ENCODE measurements at places on chromosomes 2 and 18. TPM values are rescaled to one million over a fixed set of nuclear protein-coding genes. Genes with fewer than 3 reads are reported as not detected.

The LIPG gene
- total RNA-seq: 0.12 TPM

The PXDN gene
- 1.8 TPM for total RNA-seq

The GAREM2 gene
- 1.4 TPM for total RNA-seq

The ABCB11 gene
- not detected for total RNA-seq

The RNF149 gene
- total RNA-seq: 30.9 TPM

The PDE11A gene
- total RNA-seq: not detected

The EN1 gene
- not detected for total RNA-seq

The CTLA4 gene
- total RNA-seq: 254 TPM

The CLIP4 gene
- total RNA-seq: 25.2 TPM

The NBAS gene
- 45.9 TPM for total RNA-seq

The FTCDNL1 gene
- total RNA-seq: 1.3 TPM

The PRKAG3 gene
- not detected for total RNA-seq

The ASB18 gene
- not detected for total RNA-seq

DNA sequence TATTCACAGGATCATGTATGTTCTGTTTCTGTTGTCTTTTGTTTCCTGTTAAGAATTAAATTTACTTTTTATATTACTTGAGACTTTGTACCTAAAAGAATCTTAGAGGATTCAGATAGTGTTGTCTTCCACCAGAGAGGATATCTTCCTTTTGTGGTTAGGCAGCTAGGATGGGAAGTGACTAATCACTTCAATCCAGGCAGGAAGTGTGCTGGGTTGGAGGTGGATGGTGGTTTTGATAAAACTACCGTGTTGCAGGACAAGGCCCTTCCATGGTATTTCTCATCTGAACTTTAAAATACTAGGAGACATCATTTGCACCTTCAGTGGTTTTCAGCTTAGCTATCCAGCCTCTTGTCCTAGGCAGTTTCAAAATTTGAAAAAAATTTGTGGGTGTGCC lies 728.6 kb upstream of the CDH2 start:
- DNase-seq: no peak

- no peak for DNase-seq
Observed at GRCh38 chr2:123438251-123438650, 586.8 kb upstream of the CNTNAP5 start.

- no peak for DNase-seq
Observed at GRCh38 chr18:58721566-58722239, 50.4 kb downstream of the MALT1 start.

DNA sequence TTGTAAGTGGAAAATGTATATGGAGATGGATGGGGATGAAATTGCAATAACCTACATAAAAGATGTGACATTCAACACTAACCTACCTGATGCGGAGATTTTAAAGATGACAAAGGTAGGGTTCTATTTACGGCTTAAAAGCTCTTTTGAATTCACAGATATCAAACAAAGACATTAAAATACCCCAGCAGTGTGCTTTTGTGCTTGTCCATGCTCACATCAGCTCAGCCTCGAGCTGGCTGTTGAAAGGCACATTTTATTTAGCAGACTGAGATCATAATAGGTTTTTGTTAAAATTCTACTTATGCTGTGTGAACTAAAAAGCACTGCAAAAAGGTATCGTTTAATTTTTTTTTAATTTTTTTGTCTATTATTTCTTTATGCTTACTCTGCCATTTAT lies 96.0 kb upstream of the CDCA7 start:
- no peak for DNase-seq

- no peak for DNase-seq
Observed at GRCh38 chr2:55712477-55713060, 18.9 kb upstream of the PNPT1 start.

DNA sequence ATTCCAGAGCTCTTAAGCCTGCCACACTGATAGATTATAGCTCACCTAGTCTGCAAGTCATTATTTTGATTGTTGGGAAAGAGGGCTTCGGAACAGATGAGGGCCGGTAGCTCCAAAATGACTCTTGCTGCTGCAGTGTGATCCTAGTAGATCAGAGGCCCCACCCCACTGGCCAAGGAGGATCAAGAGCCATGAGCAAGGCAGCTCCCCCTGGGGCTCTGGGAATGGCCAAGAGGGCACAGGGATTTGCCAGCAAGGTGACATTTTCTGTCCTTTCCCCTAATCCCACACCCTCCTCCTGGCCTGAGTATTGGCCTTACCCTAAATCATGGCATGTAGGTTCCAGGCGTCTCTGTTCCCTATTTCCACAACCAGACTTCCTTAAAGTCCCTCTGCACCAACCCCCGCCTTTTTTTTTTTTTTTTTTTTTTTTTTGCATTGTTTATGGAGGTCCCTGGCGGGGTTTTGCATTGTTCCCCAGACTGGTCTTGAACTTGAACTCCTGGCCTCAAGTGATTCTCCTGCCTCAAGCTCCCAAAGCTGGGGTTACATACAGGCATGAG lies 36.5 kb downstream of the EIF4E2 start:
- no peak for DNase-seq

DNA sequence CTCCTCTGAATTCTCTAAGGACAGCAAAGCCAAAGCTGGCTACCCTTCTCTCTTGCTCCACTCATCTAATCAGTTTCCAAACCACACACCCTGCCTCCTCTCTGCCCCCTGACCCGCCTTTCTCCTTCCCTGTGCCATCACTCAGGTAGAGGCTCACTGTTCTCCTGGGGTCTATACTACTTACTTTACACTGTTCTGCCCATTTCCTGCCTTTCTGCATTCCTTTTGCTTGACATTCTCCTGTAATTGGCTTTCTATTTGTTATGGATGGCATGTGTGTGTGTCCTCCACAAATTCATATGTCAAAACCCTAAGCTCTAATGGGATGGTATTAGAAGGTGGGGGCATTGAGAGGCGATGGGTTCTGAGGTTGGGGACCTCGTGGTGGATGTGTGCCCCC lies 675.2 kb upstream of the ID2 start:
- DNase-seq: no peak

DNA sequence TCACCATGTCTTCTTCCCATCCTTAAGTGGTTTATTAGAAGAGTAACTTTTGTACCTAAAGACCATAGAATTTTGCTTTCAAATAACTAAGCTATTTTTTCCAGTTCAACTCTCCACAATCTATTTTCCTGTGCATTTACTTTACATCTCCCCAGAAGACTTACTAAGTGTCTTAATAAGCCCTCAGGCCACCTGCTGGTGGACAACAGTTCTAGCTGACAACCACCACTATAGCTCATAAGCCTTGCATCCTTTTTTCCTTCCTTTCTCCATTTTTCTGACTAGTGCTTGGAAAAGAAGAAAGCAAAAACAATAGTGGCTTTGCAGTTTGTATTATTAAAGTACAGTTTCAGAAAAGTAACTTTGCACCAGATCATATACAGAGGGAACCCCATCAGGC lies 149.5 kb upstream of the TMEM200C start:
- DNase-seq: no peak

GRCh38 chr2:46026431-46026830 lies 270.8 kb upstream of the EPAS1 start:
- no peak for DNase-seq

GRCh38 chr2:53317861-53318260 lies 449.7 kb upstream of the CHAC2 start:
- no peak for DNase-seq

GRCh38 chr18:9147440-9148202 lies 11.0 kb downstream of the ANKRD12 start:
- DNase-seq: peak; percentile 33

- no peak for DNase-seq
Observed at GRCh38 chr18:60196836-60197606, 175.6 kb downstream of the MC4R start.

DNA sequence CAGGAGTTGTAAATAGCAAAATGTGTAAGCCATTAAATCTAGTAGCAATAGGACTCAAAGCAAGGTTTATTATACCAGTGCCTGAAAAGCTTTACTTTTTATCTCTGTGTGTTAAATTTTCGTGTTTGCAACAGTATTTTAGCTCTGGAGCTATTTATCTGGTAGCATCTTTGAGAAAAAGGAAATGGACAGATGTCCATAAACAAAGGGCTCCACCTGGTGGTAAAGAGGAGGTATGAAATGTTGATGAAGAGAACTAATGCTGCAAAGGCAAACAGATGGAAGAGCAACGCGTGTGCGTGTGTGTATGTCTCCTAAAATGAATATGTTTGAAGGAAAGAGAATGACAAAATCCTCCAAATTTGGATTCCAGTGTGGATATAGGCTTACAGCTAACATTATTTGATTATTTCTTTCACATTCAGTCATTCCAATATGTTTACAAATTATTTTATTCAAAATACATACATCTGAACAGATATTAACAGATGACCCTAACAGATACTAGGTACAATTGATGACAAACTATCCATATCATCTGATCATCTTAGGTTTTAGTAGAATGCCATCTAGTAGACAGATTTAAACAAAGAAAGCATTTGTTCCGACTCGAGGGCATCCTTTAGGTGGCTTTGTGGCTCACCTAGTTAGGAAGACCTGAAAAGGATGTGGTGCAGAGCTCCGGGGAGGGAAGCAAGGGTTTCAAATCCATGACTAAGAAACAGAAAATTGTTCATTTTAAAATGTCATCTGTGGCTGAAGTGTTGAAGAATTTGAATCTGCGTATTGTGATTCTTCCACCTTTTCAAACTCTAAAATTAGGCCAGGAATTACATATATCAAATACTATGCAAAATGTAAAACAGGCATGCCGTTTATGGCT lies 383.3 kb downstream of the MTX2 start:
- DNase-seq: peak; percentile 31

DNA sequence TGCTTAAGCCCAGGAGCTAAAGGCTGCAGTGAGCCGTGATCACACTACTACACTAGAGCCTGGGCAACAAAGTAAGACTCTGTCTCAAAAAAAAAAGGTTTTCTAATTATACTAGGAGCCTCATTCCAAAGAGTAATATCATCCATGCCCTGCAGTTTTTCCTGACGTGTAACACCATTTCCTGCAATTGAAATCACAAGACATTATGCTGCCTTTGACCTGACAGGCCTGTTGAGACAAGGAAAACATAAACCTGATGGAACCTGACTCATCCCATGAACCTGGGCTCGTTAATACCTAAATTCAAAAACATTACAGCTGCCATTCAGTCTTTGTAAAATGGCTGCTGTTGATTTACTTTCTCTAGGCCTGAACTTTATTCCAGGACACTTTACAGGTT lies 58.7 kb upstream of the PEX13 start:
- no peak for DNase-seq

GRCh38 chr2:207601774-207602173 lies 23.4 kb downstream of the METTL21A start:
- no peak for DNase-seq

- no peak for DNase-seq
Observed at GRCh38 chr2:44015239-44015638, 19.4 kb upstream of the LRPPRC start.

GRCh38 chr2:142056784-142057183 lies 74.0 kb downstream of the LRP1B start:
- no peak for DNase-seq

DNA sequence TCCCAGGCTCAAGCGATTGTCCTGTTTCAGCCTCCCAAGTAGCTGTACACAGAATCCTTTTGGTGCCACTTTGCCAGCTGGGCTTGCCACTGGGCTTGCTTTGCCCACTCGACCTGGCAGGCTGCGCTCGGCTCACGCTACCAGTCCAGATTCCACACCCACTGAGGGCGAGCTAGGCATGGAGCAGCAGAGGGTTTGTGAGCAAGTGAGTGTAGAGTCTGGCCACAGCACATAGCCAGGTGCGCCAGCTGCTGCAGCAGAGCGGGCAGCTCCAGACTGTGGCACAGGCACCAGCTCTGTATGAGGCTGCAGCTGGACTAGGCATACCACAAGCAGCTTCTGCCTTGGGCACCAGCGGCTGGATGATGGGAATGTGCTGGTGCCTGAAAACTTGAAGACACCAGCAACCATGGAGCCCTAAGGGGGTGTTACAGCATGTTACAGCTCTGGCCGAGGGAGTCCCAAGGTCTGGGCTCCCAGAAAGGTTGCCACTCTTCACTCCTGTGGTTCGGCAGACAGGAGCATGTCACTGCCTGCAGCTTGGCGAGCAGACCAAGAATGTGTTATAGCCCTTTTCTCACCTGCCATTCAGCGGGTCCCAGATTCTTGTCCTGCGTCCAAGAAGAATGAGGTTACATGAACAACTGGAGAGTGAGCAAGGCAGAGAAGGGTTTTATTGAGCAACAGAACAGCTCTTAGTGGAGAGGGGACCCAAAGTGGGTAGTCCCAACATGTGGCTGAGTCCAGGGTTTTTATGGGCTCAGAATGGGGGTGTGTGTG lies 12.9 kb downstream of the SMARCAL1 start:
- no peak for DNase-seq

GRCh38 chr2:176087330-176088047 lies 3.7 kb upstream of the EVX2 start:
- DNase-seq: no peak

DNA sequence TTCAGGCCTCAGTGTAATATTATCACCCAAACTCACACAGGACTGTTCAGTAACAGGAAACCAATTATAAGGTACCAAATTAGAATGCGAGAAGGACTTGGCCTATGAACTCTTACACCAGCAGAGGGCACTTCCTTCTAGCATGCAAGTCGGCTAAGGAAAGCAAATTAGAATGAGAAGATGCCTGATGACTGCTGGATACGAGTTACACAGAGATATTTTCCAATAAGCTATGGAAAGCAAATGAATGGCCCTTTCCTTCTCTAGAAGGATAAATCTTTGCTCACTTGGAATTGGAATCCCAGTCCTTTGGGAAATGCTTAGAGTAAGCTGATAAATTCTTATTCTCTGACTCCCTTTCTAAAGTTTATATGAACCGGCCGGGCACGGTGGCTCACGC lies 109.8 kb downstream of the AP1S3 start:
- peak; percentile 33 for DNase-seq

DNA sequence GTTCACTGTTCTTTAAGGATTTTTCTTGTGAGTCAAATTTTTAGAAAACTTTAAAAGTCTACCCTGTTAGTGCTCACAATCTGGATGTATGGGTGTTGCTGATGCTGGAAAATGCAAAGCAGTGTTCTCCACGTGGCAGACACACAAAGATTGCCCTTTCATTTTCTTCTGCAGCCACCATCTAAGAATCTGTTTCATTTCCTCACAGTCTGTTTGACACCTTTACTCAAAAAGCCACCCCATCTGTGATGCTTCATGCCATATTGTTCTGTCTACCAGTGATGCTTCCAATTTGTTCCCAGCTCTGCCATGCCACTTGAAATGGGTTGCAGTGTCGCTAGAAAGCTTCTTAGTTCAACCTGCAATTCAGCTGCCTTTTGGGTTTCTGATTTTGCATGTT lies 464.2 kb upstream of the UBE2E3 start:
- no peak for DNase-seq

DNA sequence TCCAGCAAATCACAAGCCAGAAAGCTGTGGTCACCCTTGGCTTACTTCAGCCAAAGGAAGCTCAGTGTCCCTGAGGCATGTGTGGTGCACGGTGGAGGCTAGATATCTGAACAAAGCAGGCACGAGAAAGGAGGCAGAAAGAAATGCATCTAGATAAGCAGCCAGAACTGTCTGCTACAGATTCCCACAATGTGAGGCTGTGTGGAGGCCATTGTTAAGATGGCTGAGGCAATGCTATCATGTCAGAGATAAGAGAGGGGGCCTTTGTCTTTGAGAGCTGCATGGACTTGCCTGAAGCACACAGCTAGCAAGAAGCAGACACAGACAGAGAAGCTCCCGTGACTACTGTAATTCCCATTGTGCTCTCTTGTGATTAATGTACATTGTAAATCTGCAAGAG lies 110.5 kb upstream of the LYPD6 start:
- no peak for DNase-seq
